ENCODE measurements at places on chromosomes 13 and 19.

DNA sequence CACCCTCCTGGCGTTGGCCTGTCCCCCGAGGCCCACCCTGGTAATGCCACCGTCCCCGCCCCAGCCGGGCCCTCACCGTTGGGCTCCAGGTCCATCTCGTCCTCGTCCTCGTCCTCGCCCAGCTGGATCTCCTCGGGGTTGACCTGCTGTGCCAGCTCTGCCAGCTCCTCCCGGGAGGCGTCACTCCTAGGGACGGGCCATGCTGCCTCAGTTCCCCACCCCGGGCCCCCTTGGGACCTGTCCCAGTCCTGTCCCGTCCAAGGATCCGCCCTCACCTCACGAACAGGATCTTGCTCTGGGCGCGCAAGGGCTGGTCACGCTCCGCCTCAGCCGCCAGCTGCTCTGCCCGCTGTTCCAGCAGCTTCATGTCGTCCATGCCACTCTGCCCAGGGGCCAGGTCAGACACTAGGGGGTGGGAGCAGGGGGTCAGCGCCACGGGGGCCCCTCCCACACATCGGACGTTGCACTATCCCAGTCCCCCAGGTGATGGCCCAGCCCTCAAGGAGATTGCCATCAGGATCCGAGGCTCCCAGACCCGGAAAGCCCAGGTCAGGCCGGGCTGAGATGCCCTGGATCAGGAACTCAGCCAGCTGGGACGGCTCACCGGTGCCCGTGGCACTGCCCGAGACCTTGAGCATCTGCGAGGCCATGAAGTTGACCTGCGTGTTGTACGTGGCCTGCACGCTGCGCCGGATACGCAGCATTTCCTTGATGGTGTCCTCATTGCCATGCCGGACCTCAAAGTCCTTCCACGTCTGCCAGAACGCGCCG, 9.5 kb downstream of the XAB2 start:
- DNase-seq: no peak

- DNase-seq: no peak
Measured at GRCh38 chr13:24688111-24688510, 7.9 kb downstream of the ATP12A start.

GRCh38 chr19:50022823-50023222, 2.3 kb downstream of the VRK3 start:
- DNase-seq: no peak

GRCh38 chr19:23698711-23699520, 11.9 kb upstream of the ZNF675 start:
- no peak for DNase-seq
